ENCODE measurements at places on chromosomes 11 and 22.

GRCh38 chr11:68575025-68575665 lies 109.2 kb upstream of the GAL start:
- DNase-seq: no peak

- no peak for DNase-seq
These were observed 3.6 kb downstream of the RTN4RL2 start for GRCh38 chr11:57463671-57464538.

GRCh38 chr11:46050003-46050461 lies 71.2 kb downstream of the PHF21A start:
- DNase-seq: no peak

GRCh38 chr11:96147906-96148486 lies 195.0 kb downstream of the MAML2 start:
- DNase-seq: no peak

GRCh38 chr11:129985823-129986222 lies 16.8 kb downstream of the PRDM10 start:
- no peak for DNase-seq

GRCh38 chr11:12963792-12964536 lies 45.2 kb upstream of the RASSF10 start:
- no peak for DNase-seq

- no peak for DNase-seq
These were observed 59.7 kb downstream of the NARS2 start for GRCh38 chr11:78514922-78515502.

DNA sequence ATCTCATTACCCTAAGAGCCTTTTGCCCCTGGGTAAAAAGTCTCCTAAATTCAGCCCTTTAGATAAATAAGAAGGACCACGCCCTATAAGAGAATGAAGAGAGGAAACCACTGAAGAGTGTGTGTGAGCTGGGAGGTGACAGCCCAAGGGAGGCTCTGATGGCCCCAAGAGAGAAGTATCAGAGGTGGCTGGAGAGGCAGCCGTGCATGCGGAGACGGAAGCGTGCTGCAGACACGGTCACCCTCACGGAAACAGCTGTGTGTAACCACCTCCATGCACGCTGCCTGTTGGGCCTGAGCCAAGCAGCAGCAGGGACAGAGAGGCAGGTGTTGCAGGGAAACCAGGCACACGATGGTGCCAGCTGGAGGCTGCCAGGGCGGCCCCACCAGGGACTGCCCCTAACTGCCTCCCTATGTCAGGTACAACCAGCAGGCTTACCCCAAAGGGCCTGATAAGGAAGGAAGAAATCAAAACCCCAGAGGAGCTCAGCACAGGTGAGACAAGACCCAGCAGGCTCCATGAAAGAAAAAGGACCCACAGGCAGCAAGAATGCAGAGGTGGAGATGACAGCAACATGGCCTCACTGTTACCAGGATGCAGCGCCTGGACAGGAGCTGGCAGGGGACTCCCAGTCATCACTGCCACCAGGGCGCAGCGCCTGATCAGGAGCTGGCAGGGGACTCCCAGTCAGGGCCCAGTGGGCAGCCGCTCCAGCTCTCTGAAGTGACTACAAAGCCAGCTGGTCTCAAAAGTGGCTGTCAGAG lies 7.8 kb downstream of the LARGE2 start:
- DNase-seq: no peak

DNA sequence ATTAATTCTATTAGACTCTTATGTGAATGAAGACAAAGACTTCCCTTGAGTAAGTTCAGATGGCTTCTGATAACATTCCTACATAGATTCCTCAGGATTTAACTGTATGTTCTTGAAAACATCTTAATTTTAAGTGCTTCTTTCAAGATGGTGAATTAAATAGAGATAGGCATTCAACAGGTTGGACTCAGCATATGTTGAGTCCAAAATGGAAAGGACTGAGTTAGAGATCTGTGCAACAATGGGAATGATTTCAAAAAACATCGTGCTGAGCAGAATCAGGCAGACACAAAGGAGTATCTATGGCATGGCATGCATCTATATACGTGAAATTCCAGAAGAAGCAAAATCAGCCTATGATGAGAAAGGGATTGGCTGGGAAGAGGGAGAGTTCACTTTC lies 36.2 kb downstream of the ZNF195 start:
- DNase-seq: no peak

GRCh38 chr11:58617976-58618557 lies 4.4 kb upstream of the CNTF start:
- no peak for DNase-seq

- no peak for DNase-seq
These were observed 76.3 kb upstream of the BIRC3 start for GRCh38 chr11:102241026-102241425.

DNA sequence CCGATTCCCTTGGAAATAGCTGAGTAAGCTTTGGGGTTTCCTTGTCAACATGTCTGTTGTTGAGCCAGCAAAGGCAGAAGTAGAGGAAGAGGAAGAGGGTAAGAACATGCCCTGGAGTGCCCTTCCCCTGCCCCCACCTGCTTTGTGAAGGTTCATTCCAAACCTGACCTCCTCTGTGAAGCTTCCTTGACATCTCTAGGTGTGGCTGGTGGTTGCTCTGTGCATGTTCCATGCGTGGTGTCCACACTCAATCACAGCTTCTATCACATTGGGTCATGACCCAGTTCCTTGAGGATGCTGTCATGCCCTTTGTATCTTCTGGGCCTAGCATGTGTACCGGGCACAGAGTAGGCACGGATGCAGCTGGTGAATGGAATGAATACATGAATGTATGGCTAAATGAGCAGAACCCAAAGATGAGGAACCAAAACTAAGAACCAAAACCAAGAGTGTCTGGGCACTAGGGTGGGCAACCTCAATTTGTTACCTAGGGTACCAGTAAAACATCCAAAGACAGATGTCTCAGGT lies 23.7 kb upstream of the FXYD6 start:
- no peak for DNase-seq

- no peak for DNase-seq
These were observed 70.1 kb upstream of the LINC01488 start for GRCh38 chr11:69411257-69411924.

DNA sequence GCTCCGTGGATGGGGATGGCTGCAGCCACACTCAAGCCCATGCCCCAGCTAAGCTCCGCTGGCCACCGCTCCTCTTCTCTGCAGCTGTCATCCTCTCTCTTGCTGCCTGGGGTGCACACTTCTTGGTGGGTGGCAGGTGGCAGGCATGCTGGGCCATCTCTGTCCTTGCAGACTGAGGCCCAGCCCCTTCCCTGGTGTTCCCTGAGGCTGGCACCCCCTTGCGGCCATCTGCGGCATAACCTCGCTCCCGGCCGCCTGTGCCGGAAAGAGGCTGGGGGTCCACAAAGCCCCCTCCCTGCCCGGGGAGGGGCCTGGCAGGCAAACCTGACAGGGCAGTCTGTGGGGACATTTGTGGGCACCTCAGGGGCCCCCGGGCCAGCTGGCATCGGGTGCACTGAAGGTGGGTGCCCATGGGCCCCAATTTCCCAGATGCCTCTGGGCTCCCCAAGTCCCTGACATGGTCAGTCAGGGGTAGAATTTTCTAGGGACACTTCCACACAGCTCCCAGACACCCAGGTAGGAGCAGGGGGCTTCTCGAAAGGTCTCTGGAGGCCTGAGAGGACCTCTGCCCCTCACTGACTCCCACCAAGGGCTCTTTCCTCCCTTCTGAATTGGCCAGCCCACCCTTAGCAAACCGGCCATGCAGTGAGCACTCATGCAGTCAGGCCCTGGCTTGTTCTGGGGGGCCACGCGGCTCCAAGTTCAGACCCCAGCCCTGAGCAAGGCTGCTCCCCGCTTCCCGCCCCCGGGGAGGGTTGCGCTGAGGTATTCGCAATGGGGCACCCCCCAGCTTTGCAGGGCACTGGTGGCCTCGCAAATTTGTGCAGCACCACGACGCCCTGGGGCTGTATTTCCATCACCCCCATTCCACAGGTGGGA lies 23.5 kb upstream of the TH start:
- DNase-seq: no peak

DNA sequence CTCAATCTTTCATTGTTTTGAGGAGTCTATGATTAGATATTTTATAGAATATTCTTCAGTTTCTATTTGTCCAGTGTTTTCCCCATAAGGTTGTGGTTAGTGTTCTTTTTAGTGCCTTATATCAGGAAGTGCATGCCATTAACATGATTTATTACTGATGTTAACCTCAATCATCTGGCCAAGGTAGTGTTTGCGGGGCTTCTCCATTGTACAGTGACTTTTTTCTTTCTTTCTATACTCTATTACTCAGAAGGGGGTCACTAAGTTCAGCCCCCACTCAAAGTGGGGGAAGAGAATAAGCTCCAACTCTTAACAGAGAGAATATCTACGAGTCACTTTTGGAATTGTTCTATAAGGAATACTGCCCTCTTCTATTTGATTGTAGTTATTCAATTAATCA lies 415.8 kb downstream of the DYNC2H1 start:
- no peak for DNase-seq

DNA sequence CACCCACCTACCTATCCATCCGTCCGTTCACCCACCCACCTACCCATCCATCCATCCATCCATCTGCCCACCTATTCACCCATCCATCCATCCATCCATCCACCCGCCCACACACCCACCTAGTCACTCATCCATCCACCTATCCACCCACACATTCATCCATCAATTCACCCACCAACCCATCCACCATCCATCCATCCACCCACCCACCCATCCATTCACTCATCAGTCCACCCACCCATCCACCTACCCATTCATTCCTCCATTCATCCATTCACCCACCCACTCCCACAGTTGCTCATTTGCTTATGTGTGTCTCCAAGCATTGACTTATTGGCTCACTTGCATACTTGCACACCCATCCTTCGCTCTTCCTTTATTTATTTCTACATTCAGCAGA lies 50.1 kb downstream of the MYO7A start:
- no peak for DNase-seq

DNA sequence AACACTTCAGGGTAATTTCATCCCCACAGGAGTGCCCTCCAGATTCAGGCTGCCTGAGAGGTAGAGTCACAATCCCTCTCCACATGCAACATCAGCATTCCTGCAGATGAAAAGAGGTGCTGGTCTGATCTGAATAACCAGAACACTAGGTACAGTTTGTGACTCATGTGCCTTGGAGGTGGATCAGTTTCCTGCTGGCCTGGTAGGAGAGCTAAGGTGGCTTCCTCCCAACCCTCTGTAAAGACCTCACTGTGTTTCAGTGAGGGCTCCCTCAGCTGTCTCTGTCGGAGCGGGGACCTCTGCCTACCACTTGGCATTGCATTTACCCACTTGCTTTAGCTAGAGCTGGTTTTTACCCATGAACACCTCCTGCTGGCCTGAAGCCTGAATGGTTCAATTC lies 7.6 kb downstream of the OR9G1 start:
- DNase-seq: no peak

- no peak for DNase-seq
These were observed 207.3 kb downstream of the METTL15 start for GRCh38 chr11:28315440-28315839.

DNA sequence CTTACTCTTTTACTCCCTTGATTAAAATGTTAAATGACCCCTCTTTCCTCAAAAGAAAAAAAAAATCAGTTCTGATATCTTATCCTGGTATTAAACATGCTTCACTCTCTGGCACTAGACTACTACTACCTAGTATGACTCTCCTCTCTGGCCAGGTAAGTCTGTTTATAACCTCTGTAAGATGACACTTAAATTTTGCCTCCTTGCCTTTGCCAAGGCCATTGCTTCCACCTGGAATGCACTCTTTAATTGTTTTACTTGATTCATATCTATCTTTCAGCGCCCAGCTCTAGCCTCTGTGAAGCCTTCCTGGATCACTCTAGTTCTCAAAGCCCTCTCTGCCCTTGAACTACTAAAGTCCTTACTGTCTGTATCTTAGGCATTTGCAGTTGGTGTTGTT lies 170.4 kb downstream of the ETS1 start:
- no peak for DNase-seq

DNA sequence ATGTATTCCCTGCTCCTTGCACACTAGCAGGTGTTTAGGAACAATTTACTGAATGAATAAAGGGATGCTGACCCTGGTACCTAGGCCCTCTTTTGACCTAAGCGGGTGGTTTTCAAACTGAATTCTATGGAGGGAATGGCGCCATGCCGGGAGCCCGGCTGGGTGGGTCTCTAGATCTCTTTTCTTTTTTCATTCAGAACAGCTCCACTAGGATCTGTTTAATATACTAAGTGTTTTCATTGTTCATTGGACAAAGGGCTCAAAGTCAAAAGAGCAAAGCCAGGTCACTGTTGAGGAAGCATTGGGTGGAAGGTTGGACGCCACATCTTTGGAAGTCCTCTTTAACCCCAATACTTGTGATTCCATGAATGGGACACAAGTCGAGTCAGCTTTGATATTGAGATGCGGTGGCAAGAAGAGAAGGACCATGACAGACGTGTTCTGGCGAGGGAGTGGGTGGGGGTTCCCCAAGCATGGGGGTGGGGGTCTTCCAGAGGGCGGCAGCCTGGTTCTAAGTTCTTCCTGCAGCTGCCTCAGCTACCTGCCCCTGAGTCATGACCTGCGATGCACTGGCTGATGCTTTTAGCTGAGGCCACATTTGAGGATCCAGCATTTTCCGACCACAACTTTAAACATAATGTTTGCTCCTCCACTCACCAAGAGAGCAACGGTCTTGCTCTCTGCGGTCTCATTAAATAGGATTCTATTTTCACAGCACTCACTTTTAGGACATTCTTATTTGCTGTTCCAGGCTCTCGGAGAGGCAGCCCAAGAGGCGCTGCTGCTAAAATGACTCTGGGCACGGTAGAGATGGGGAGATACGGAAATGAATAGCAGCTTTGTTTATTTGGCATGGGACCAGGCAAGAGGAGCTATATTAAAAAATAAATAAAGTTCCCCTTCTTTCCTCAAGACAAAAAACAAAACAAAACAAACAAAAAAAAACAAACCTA lies 100.6 kb downstream of the FBXO7 start:
- DNase-seq: no peak

DNA sequence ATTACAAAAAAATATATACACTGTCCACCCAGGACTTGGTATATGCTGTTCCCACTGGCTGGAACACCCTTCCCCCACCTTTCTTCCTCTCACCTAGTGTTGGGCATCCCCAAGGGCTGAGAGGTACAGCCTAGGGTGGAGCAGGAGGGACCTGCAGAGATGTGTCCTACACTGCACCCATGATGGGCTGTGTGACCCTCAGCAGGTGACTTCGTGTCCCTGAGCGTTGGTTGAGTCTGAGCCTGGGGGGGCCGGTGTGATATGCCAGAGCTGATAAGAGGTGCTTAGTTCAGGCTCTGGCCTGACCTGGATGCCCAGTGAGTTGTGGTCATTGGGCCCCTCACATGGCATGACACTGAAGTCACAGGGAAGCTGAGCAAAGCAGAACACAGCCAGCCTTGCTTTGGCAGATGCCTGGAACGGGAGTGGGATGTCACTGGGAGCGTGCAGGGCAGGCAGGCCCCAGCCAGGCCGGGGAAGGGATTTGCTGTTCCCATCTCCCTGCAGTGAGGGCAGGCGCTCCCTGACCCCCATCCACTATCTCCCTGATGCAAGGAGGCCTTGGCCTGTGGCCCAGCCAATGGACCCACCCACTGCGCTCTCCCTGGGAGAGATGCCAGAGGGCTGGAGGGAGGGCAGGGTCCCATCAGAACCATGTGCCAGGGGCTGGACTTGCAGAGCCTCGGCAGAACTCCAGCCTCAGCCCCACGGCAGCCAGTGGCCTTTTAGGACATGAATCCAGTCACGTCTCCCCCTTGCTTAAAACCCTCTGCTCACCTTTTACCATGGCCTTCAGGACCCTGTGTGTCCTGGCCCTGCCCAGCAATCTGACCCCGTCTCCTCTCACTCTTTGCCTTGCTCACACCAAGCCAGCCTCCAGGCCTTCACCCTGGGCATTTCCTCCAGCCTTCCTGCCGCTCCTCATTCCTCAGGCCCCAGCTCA lies 138.9 kb downstream of the MN1 start:
- no peak for DNase-seq

All from cortex of kidney (tissue), 1 donor.